ENCODE measurements at places on chromosomes 2 and 18.

- no peak for DNase-seq
Observed at GRCh38 chr2:46970334-46971288, 55.0 kb upstream of the MCFD2 start.

GRCh38 chr2:139083121-139083520 lies 302.9 kb upstream of the NXPH2 start:
- DNase-seq: no peak

- DNase-seq: no peak
Observed at GRCh38 chr2:17916584-17916983, 38.1 kb downstream of the KCNS3 start.

DNA sequence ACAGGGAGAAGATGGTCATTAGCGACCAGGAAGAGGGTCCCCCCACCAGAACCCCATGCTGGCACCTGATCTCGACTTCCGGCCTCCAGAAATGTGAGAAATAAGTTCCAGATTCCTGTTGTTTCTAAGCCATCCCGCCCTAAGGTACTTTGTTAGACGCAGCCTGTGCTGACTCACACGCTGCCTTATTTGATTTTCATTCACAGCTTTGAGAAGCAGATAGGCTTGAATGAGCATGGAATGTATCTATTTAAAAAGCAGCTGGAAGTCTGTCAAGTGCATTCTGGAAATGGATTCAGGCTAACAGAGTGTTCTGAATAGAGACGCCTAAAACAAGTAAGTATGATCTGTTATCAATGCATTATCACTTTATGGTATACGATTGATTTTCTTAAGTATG lies 8.3 kb upstream of the IL1R2 start:
- no peak for DNase-seq

DNA sequence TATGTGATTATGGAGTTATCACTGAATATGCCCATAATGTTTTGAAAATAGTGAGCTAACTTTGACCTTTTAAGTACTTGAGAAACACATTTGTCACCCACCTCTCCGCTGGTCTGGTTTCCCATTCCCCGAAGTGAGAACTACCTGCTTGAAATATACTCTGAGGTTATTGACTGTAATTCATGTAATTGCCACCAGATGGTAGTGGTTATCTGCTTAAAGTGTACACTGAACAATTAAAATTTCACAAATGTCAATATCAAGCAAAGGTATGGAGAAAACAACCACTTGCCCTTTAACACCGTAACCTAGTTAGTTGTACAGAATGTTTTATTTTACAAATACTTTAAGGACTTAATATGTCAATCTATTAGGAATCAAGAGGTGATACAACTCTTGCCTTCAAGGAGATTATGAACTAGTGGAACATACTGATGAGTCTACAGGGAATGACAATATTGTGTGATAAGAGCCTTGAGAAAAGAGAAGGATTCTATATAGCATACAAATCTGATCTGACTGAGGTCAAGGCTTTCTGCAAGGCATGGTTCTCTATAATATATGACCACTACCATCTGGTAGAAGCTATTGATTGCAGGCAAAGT lies 316.8 kb upstream of the KCNH7 start:
- DNase-seq: peak; percentile 1

GRCh38 chr2:98004613-98005012 lies 8.9 kb upstream of the TMEM131 start:
- no peak for DNase-seq

DNA sequence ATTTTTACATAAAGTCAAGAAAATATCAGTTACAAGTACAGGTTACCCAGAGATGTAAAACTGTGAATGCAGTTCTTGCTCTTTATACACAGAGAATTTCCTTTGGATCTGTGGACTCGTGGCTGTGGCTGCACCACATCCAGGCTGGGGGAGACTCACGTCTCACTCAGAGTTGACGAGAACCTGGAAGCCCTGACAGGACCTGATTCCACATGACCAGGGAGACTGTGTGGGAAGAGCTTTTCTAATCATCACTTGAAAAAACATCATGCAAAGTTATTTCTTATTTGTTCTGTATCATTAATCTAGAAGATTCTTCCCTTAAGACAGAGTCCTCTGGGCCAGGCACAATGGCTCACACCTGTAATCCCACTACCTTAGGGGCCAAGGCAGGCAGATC lies 1159.0 kb downstream of the RPIA start:
- DNase-seq: no peak

DNA sequence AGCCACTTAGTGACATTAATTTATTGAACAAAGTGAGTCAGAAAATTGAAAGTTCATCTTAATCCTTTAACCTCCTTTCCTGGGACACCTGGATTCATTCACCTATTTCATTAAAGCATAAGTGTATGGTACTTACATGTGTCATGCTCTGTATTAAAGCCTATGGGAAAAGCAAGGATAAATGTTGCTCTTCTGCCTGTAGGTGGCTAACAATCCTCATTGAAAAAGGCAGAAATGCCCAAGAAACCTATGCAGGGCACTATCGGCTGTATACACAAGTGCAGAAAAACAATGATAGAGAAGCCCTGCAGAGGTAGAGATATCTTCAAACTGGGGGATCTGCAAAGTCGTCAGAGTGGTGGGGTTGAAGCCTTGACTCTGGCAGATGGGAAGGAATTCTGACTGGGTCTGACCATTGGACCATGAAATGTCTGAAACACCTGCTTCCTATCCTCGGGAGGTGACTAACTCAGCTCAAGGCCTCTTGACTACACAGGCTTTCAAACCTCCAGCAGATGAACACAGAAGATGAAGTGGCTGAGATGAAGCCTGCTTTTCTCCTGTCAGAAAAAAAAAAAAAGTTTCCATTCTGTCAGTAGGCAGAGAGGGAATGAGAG lies 83.1 kb downstream of the DCC start:
- no peak for DNase-seq

- DNase-seq: no peak
Observed at GRCh38 chr2:120238728-120239487, 13.7 kb upstream of the RALB start.

DNA sequence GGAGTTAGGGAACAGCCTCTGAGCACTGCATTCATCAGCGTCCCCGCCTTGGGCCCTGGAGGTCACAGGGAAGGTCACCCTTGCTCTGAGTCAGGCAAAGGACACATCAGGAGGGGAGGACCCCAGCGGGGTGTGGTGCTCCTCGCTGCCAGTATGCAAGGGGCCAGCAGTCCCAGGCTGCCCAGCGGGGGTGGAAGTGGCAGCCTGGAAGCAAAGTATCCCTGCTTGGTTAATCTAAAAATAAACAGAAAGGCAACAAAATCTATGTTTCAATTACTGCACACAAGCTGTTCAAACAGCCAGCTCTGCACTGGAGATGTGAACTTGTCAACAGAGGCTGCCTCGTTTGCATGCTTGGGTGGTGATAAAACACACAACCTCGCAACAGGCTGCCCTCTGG lies 164.1 kb downstream of the KLHL29 start:
- DNase-seq: no peak

DNA sequence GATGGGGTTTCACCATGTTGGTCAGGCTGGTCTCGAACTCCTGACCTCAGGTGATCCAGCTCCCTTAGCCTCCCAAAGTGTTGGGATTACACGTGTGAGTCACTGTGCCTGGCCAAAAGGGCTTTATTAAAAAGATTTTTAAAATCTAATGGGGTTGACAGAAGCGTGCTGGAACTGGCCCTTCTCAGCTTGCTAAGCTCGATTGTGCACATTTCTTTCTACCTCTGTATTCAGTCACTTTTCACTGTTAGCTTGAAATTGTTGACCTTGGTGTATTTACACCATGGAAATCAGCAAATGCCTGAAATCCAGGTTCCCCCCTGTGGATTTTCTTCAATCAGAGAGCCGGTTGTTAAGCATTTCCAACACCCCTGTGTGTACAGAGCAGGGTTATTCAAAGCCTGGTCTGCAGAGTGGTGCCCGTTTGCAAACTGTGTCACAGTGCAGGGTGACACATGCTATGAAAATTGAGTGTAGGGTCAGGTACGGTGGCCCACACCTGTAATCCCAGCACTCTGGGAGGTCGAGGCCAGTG lies 140.2 kb downstream of the TGIF1 start:
- DNase-seq: no peak

DNA sequence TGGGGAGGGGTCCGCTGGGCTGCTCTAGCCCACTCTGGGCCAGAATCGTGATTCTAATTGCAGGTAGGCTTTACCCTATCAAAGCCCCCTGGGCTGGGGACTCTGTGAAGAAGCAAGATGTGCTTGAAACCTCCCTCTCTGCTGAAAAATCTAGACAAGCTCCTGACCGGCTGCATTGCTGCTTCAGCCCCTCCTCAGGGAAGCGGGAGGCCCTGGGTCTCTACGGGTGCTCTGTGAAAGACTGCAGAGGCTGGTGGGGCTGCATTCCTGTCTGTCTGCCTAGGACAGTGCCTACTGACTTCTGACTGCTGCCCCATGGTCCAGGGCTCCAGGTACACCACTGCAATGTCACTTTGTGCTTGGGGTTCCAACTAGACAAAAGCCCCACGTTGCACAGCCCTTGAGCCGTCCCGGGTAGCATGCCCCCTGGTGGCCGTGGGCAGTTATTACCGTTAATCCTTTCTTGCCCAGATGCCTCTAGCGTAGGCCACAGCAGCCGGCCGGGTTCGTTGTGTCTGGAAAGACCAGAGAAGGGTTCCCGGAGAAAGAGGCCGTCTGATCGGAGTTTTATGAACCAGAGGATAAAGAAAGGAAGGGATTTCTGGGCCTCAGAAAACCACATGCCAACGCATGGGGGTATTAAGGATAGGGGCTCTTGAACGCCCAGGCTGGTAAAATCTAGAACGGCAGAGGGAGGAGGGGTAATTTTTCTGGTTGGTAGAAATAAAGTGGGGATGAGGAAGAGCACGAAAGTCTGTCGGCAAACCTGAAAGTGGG lies 15.9 kb upstream of the C1QL2 start:
- DNase-seq: peak; percentile 62

DNA sequence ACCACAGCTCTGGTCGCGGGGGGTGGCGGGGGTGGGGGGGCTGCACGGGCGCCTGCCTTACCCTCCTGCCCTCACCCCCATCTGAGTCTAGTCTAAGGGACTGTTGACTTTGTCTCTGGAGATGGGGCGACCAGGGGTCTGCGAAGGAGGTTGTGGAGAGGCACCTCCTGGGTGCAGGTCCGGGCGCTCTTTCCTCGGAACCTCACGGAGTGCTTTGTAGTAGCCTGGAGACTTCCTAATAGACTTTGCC lies 141.3 kb downstream of the MEIS1 start:
- DNase-seq: no peak

DNA sequence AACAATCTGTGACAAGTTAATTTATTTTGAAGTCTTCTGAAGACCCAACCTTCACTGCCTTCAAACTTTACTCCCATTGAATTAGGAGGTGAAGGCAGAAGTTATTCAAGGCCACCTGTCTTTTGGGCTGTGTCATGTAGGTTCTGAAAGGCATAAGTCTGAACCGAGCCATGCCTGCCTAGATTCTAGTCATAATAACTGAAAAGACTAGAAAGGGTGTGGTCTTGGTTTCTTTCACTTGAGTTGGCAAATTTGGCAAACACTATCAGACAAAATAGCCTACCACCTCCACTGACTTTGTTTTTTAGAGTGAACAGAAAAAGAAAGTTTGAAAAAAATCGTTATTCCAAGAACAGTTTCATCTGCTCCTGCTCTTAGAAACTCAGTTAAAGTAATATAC lies 38.4 kb downstream of the PPM1B start:
- no peak for DNase-seq

DNA sequence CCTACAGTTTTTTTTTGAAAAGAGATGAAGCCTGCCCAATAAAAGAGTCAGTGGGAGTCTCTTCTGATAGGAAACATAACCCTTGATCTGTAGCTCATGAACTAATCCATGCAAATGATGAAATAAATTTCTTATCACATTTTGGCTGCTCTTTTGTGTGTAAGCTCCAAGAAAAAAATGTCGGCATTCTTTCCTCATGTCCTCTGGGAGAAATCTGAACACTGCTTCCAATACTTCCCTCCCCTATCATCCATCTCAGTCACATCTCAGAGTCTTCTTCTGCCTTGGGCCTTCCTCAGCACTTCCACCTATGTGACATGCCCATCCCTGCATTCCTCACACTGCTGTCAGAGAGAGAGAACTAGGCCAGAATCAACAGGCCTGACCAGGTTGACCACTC lies 395.7 kb upstream of the ST6GAL2 start:
- DNase-seq: no peak

DNA sequence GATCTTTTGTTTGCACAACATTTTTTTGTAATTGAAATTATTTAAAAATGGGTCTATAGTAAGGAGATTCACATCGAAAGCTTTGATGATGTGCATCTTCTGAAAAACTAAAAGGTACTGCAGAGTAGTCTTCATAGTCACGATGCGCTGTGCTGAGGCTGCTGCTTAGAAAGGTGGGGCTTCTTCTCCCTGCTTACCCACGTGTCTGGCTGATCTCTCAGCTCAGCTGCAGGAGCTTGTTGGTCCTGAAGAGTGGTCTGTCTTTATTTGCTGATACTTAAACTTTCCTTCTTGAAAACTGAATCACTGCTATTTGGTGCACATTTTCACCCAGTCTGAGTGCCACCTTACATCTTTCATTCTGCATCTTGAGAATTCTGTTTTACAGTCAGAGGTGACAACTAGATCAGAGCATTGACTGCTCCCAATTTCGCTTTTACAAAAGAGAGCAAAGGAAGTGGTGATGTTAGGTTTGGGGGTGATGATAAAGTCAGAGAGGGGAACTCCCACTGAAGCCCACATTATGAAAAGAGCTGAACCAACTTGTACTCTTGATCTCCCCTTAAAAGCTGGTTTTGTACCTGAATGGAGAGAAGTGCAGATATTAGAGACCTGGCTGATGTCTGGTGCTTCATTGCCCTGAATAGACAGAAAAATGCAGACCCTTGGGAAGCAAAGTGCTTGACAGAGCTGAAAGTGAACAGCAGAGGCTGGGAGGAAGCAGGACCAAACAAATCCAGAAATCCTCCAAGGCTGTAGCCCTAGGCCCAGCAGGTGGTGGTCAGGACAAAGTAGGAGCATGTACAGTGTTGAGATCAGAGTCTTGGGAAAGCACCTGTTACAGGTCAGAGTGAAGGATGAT lies 984.5 kb downstream of the TSN start:
- DNase-seq: no peak

- DNase-seq: no peak
Observed at GRCh38 chr2:41892476-41892875, 155.3 kb upstream of the PKDCC start.

- DNase-seq: no peak
Observed at GRCh38 chr2:214737188-214737587, 72.3 kb downstream of the BARD1 start.

GRCh38 chr2:63399156-63399555 lies 189.1 kb downstream of the WDPCP start:
- DNase-seq: no peak

- DNase-seq: no peak
Observed at GRCh38 chr2:68368654-68369336, 3.7 kb downstream of the PLEK start.

GRCh38 chr2:23475036-23475435 lies 90.1 kb downstream of the KLHL29 start:
- no peak for DNase-seq
